Stimulated activated CD4-positive, alpha-beta T cell treated with anti-CD3 and anti-CD28 coated beads, Interleukin-1b, Interleukin-23, amount 100 ng/mL, for 1 hour (primary cell): ENCODE measurements at places on chromosomes 3 and 15.

DNA sequence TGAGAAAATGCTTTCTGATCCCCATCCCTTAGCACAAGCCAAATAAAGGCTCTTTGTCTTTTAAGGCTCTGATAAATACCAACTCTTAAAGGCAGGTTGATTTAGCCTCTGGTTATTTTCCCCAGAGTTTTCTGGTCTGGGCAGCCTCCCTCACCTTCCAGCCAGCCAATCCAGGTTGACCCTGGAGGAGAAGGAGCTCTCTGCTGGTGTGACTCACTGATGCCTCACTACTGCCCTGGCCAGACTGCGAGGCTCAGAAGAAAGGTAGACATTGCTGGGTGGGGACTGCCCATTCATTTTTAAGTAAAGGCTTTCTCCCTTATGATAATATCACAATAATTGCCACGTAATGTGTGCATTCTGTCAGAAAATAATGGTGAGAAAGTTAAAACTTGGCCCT lies 37.1 kb downstream of the SLCO3A1 start:
- no peak for DNase-seq

GRCh38 chr3:138513090-138513843 lies 78.9 kb downstream of the ESYT3 start:
- no peak for DNase-seq

DNA sequence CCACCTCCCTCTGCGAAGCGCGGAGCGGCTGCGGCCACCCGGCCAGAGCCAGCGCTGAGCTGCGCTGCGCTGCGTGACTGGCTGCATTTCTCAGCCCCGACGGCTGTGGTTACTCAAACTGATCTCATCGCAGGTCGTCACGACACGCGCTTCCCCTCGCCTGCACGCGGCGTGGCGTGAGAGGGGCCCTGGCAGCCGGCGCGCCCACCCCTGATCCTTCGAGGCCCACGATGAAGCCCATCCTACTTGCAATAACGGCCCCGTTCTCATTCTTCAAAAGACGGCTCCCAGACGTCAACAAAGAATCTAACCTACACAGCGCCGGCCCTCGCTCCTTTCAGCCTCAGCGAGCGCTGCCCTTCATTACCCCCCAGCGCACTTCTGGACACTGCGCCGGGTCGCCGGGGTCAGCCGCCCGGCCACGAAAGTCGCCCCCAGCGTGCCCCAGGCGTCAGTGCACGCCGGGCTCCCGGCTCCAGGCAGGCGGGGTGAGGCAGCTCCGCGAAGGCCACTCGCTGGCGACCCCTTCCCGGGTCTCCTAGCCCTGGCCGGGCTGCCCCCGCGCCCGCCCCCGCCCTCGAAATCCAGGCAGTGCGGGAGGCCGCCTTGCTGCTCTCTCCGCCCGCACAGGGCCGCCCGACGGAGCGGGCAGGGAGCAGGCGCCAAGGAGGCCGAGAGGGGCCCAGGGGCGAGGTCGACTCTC lies 9.9 kb upstream of the LEKR1 start:
- no peak for DNase-seq

GRCh38 chr15:42605796-42606195 lies 30.4 kb downstream of the STARD9 start:
- DNase-seq = no peak

- DNase-seq = no peak
Observed at GRCh38 chr15:81199031-81199779, 2.5 kb downstream of the IL16 start.

GRCh38 chr3:120496278-120497002 lies 45.6 kb upstream of the FSTL1 start:
- DNase-seq = no peak

DNA sequence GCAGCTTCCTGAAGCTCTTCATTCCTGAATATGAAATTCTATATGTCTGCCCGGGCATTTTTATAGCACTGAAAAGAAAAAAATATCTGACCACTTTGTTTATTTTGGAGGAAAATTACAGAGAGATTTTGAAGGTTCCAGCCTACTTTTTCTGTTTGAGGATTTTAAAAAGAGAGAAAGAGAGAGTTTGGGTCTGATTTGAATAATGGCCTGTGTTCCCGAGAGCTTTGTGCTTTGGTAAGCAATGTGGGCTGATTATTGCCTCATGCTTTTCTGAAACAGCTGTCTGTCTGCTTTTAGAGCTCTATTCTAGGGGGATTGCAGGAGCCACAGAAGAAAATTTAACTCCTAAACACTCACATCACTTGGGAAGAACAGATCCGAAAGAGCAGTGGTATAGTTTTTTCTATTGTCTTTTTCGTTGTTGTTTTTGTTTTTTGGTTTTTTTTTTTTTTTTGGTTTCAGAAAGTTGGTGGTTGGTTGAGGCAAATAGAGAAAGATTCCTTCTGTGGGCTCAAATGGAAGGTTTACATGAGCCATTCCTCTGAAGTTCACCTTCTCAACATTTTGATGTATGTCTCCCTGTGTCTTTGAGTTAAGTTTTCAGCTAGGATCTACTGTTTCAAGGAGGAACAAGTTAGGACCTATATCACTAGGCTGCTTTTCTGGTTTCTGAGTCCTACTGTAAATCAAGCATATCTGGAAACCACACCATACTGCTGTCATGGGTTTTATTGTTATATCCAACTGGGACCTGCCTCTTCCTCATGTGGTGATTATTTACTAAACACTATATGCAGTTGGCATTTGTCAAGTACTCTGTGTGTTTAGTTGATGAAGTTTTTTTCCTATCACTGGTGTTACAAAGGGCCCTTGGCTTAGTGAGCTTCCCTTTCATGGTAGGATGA lies 178.9 kb downstream of the KCNMB2 start:
- DNase-seq = no peak

- no peak for DNase-seq
Observed at GRCh38 chr15:43872416-43873020, 45.7 kb downstream of the WDR76 start.

DNA sequence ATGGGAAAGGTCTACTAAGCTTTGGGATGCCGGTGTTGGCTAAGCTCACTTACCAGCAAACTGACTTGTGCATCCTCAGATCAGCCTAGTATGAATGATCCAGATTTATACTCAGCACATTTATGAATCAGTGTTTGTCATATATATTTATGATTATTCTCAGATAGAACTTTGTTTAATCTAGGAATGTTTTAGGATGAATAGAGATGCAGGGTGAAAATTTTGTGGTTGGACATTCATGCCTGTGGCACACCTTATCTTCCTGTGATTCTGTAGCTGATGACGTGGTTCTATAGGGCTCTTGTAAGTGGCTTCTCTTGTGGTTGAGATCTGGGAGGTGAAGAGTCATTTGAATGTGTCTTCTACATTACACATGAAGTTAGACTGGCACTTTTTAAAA lies 11.4 kb downstream of the CDIN1 start:
- no peak for DNase-seq

- no peak for DNase-seq
Observed at GRCh38 chr3:46314517-46314916, 39.4 kb upstream of the CCR2 start.

DNA sequence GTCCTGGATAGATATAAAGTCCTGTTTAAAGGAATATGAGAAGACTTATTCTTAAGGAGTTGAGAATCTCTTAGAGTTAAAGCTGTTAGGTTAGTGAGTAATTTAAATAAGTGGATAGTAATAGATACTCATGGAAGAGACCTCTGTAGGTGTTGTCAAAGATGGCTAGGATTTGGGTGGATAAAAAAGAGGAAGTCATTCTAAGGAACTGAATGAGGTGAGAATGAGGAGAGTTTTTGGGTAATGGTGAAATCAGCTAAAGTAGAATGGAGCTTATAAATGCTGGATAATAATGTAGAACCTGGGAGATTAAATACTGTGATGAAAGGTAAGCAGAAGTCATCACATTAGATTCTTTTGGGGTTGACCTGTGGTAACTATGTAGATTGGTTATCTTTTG lies 8.1 kb downstream of the ARIH1 start:
- no peak for DNase-seq

GRCh38 chr3:45688194-45688881 lies 858 bp upstream of the SACM1L start:
- no peak for DNase-seq
